ENCODE measurements at places on chromosomes 2 and 18.

DNA sequence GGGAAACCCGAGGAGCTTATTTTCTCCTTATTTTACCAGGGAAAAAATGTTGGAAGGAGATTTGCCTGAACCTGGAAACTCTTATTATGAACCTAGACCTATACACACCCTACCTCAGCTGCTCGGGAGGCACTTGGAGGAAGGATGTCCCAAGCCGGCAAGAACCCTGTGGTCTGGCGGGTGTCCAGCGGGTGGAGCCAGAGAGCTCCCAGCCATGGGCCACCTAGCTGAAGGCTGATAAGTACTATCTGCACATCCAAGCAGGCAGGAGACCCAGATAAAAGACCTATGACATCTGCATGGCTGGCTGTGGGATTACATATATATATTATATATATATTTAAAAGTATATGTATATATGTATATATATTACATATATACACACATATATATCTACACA lies 1.1 kb upstream of the SLC14A1 start:
- peak; percentile 27 for DNase-seq

DNA sequence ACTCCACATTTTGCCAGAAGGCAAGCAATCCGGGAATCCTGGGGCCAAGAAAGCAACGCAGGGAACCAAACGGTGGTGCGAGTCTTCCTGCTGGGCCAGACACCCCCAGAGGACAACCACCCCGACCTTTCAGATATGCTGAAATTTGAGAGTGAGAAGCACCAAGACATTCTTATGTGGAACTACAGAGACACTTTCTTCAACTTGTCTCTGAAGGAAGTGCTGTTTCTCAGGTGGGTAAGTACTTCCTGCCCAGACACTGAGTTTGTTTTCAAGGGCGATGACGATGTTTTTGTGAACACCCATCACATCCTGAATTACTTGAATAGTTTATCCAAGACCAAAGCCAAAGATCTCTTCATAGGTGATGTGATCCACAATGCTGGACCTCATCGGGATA lies 26.8 kb downstream of the B3GNT2 start:
- DNase-seq: no peak

DNA sequence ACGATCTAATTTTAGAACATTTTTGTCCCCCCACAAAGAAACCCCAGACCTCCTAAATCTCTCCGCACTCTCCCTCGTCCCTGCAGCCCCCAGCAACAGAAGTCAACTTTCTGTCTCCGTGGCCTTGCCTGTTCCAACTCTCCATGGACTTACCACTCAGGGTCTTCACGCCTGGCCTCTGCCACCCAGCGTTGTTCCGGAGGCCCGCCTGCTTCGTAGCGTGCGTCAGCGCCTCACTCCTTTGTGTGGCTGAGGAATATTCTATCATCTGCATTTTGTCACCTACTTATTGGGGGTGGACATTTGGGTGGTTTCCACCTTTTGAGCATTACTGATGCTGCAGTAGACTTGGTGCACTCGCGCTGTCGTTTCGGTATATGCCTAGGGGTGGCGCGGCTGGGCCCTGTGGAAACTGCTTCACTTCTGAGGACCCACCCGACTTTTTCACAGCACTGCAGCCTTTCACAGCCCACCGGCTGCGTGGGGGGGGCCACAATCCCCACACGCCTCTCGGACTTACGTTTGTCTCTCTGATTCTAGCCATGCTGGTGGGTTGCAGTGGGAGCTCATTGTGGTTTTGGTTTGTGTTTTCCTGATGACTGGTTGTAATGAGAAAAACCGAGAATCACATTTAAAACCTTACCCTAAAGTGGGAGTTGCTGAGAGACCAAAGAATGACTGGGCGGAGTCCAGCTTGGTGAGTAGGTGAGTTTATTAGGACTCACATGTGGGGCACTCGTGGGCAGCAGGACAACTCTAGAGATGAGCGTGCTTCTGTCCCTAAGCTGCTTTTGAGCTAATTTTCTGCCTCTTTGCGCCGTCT lies 1.4 kb upstream of the HSBP1L1 start:
- DNase-seq: no peak

GRCh38 chr2:216131175-216131926 lies 22.2 kb downstream of the XRCC5 start:
- no peak for DNase-seq

- no peak for DNase-seq
Observed at GRCh38 chr2:129587426-129588064, 391.9 kb upstream of the RAB6C start.

DNA sequence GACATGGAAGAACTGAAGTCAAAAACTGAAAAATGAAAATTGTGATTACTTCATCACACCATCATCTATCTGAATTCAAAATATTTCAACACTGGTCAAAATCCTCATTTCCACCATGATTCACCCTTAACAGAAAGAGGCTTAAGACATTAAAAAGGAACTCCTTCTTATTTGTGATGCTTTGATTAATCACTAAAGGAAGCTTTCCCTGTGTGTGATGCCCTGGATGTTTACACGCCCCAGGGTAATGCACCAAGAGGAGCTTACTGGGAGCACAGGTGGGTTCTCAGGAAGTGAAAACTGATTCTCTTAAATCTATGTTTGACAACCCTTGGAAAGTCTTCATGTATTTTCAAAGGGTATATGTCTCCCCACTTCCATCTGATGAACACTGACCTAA lies 11.5 kb downstream of the GRB14 start:
- DNase-seq: no peak

DNA sequence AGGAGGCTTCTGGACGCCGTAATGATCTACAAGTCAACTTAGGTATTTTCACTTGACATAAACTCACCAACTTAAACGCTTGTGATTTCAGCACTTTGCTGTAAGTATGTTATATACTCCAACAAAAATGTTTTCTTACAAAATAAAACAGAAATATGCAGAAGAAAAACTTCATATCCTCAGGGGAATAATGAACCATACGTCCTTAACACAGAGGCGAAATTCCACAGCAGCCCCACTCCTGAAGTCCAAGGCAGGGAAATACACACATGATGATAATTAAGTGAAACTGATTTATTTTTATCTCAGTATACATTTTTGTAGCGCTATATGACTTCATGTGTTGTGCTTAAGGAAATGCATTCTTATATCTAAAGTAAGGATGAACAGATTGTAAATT lies 335.4 kb upstream of the VWC2L start:
- no peak for DNase-seq

DNA sequence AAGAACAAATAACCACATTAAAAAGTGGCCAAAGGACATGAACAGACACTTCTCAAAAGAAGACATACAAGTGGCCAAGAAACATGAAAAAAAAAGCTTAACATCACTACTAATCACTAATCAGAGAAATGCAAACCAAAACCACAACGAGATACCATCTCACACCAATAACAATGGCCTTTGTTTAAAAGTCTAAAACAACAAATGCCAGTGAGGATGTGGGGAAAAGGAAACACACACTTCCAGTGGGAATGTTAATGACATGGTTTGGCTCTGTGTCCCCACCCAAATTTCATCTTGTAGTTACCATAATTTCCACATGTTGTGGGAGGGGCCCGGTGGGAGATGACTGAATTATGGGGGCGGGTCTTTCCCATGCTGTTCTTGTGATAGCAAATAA lies 147.1 kb downstream of the GALNT1 start:
- no peak for DNase-seq

DNA sequence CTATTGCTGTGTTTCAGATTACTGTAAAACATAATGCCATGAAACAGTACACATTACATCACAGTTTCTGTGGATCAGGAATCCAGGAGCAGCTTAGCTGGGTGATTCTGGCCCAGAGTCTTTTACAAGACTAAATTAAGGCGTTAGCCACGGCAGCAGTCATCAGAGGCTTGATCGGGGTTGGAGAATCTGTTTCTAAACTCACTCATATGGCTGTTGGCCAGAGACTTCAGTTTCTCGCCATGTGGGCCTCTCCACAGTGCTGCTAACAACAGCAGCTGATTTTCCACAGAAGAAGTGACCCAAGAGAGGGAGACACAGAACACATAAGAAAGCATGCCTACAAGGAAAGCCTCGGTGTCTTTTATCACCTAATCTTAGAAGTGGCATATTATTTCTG lies 89.2 kb upstream of the MYO3B start:
- DNase-seq: no peak

- DNase-seq: no peak
Observed at GRCh38 chr2:174035981-174036742, 71.0 kb upstream of the SP3 start.

- DNase-seq: no peak
Observed at GRCh38 chr2:227267410-227268115, 57.5 kb upstream of the MFF start.

GRCh38 chr2:46643951-46644350 lies 164.6 kb downstream of the TMEM247 start:
- DNase-seq: no peak

GRCh38 chr2:146807568-146808168 lies 1037.2 kb upstream of the ACVR2A start:
- DNase-seq: no peak

DNA sequence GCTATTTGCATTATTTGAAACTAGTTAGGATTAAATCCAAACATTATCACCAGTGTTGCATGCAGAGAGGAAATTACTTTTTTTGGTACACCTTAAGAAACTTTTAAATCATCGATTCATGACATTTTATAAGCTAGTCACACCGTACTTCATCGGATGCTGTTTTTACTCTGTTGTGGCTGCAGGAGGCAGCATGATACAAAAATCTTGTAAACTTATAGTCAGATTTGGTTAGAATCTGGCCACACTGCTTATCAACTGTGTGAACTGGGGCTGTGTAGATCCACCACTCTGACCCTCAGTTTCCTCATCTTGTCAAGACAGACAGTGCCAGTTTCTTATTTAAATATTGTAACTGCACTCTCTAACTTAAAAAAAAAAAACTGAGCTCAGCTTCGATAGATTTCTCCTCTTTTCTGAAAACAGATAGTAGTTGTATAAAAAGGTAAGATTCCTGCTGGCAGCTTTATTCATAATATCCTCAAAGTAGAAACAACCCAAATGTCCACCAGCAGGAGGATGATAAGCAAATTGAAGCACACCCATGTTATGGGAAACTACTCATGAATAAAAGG lies 77.8 kb downstream of the RAPGEF4 start:
- DNase-seq: no peak

DNA sequence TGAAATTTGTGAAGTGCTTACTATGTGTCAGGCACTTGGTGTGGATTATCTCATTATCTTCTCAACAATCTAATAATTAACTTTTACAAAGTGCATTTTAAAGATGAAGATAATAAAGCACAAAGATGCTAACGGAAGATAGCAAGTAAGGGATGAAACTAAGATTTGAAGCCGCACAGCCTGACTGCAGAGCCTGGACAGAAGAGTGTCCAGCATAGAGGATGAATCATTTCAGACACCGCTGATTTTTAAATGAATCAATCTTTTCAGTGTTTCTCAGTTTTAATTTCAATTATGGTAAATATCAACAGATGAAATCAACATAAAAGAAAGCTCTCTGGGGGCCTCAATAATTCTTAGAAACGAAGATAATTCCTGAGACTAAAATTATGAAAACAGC lies 24.5 kb upstream of the STAM2 start:
- no peak for DNase-seq

GRCh38 chr2:28093308-28093707 lies 202.8 kb downstream of the BABAM2 start:
- DNase-seq: no peak

- no peak for DNase-seq
Observed at GRCh38 chr18:37662546-37663339, 97.1 kb upstream of the CELF4 start.

GRCh38 chr2:162747021-162747420 lies 91.5 kb downstream of the KCNH7 start:
- DNase-seq: no peak

GRCh38 chr2:34822616-34823015 lies 1223.5 kb upstream of the FAM98A start:
- no peak for DNase-seq

- peak; percentile 25 for DNase-seq
Observed at GRCh38 chr18:46343931-46344372, 239.8 kb downstream of the HAUS1 start.

GRCh38 chr2:170878505-170878904 lies 50.5 kb upstream of the GORASP2 start:
- no peak for DNase-seq

GRCh38 chr2:10382354-10383061 lies 65.6 kb downstream of the ODC1 start:
- no peak for DNase-seq

Data from NCI-H2029 treated with DMSO at 0.1 percent for 48 hours (cell line).